ENCODE measurements at places on chromosomes 3 and 15. TPM values are rescaled to one million over a fixed set of nuclear protein-coding genes. Genes with fewer than 3 reads are reported as not detected.

GRCh38 chr3:46490338-46491084 is 7.3 kb upstream of the RTP3 start:
- no peak for DNase-seq

- no peak for DNase-seq
These were observed 422.0 kb upstream of the FRG2C start for GRCh38 chr3:75242012-75242735.

DNA sequence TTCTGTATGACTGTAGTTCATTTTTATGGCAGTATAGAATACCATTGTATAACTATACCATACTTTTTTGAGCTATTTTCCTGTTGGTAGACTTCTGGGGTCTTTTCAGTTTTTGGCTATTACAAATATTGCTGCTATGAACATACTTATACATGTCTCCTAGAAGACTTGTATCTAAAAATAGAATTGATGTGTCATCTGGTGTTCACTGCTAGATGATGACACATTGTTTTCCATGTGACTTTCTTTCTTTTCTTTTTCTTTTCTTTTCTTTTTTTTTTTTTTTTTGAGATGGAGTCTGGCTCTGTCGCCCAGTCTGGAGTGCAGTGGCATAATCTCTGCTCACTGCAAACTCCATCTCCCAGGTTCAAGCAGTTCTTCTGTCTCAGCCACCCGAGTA is 69.8 kb downstream of the SH3GL3 start:
- no peak for DNase-seq

- DNase-seq = peak; percentile 35
These were observed 6.0 kb downstream of the CTSH start for GRCh38 chr15:78938658-78939488.

- DNase-seq = peak; percentile 18
These were observed 1.0 kb downstream of the UBE2E1 start for GRCh38 chr3:23806534-23807423.

GRCh38 chr15:69225355-69226022 is 65.1 kb downstream of the GLCE start:
- DNase-seq = no peak

GRCh38 chr3:129013491-129013891 is 12.4 kb downstream of the EFCC1 start:
- DNase-seq = no peak

The RAD51 gene
- total RNA-seq = 77.0 TPM

The SAXO2 gene
- 1.1 TPM for total RNA-seq

The CADPS gene
- not detected for total RNA-seq
